ENCODE measurements at places on chromosomes 2 and 18.

GRCh38 chr2:97712693-97713295 lies 582 bp upstream of the ZAP70 start:
- DNase-seq, result no peak

DNA sequence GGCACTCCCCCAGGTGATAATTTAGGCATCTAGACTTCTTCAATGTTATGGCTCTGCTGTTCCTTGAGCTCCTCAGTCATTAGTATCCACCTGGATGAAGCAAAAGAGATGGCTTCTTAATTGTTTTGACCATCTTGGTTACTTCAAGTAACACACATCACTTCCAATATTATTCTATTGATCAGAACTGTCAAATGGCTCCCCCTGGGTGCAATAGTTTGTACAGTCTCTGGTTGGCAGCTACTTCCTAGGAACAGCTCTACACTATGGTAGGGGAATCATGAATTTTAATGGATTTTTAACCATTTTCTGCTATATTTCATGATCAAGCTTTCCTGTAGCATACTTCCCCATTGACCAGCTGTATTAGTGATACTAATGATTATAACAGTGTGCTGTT lies 157.0 kb downstream of the NYAP2 start:
- DNase-seq, result no peak

GRCh38 chr2:172092716-172093415 lies 7.6 kb downstream of the DLX1 start:
- no peak for DNase-seq

GRCh38 chr18:23671564-23671963 lies 8.9 kb upstream of the ANKRD29 start:
- no peak for DNase-seq

GRCh38 chr18:54924948-54925347 lies 34.3 kb downstream of the CCDC68 start:
- peak; percentile 42 for DNase-seq

- DNase-seq, result peak; percentile 58
Measured at GRCh38 chr2:42124011-42124785, 45.0 kb upstream of the EML4 start.

- peak; percentile 68 for DNase-seq
Measured at GRCh38 chr2:37415128-37415820, 70.8 kb downstream of the QPCT start.

GRCh38 chr18:58234359-58234741 lies 190.3 kb downstream of the NEDD4L start:
- DNase-seq, result no peak

GRCh38 chr2:132729522-132729921 lies 59.5 kb upstream of the LYPD1 start:
- DNase-seq, result no peak

DNA sequence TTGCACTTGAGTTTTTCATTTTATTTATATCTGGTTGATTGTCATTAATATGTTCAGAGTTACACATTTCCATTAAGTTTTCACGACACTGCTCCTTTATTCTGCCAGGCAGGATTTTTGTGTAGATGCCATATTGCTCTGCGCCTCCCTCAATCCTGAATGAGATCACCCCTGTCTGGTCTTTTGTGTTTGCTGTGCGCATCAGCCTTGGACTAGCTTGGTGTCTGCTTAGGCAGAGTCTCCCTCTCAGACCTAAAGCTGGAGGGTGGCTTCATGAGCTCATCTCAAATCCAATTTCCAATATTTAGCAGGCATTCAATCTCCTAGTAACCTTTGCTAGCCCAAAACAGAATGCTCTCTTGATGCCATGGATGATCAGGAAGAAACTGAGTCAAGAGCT lies 137.4 kb downstream of the SMAD7 start:
- no peak for DNase-seq

- no peak for DNase-seq
Measured at GRCh38 chr2:241983571-241984270, 114.2 kb downstream of the RTP5 start.

- peak; percentile 88 for DNase-seq
Measured at GRCh38 chr2:150911766-150912280, 349.8 kb downstream of the RBM43 start.

DNA sequence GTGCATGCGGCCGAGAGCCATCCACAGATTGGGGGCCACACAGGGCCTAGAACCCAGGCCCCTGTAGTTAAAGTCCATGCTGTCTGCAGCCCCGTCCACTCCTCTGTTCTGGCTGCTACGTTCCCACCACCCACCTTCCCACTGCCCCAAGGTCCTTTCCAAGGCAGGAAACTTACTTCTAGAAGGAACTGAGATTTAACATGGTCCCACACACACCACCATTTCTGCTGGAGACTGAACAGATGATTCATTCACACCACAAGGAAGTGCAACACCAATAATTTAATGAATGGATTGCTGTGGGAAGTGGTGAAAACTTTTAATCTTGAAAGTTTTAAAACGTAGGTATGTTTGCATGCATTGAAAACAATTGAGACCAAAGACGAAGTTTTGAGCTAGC lies 95.2 kb downstream of the LBH start:
- DNase-seq, result no peak

DNA sequence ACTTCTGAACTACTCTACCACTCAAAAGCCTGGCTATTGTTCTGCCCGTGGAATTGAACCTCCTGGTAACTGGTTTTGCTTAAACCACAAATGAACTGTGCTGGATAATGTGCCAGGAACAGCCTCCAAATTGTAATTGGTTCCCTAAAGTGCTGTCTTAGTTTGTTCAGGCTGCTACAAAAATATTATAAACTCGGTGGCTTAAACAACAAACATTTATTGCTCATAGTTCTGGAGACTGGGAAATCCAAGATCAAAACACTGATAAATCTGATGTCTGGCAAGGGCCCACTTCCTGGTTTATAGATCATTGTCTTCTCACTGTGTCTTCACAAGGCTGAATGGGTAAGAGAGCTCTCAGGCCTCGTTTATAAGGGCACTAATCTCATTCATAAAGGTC lies 149.2 kb upstream of the NCKAP5 start:
- peak; percentile 90 for DNase-seq

DNA sequence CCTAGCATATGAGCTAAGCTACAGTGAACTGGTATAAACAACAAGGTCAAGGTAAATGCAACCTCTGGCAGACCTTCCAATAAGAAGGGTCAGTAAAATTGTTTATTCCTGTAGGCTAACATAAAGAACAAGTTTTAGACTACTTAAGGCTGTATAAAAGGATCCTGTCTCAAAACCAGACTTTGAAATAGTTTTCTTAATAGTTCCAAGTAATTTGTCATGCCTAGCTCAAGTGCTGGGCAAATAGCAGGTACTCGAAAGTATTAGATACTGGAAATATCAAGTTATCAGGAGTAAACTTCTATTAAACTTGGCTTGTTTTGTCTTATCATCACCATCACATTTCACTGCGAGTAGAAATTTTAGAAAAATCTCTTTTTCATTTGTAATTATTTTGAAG lies 895.2 kb downstream of the CPS1 start:
- no peak for DNase-seq

DNA sequence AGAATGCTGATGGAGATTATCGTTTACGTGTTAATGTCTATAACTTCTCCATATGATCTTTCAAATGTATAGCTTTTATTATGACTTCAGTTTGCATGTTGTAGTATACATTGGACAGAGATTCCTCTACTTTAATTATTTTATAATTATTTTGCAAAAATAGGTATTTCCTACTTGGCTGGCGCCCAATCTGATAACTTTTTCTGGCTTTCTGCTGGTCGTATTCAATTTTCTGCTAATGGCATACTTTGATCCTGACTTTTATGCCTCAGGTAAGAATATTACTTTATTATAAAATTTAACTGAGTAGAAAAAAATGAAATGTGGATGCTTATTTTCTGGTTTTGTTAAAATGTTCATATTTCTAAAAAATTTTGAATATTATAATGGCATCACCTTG lies 18.1 kb upstream of the ADGRF3 start:
- DNase-seq, result no peak

DNA sequence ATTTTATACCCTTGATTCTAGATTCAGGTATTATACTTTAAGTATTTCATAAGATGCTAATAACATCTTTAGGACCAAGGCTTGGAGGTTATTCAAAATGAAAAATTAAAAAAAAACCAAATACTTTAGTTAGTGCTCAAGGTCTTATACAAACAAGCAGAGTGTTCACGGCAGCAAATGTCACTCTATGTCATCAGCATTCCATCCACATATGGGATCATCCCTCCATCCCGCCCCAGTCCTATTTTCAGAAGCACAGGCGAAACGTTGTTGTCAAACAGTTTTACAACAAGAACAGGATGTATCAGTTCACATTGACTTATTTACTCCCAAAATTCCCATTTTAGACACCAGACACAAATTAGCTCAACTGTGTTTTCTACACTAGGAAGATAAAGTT lies 83.7 kb downstream of the DSEL start:
- no peak for DNase-seq

GRCh38 chr2:97348265-97348664 lies 235.3 kb downstream of the ANKRD36 start:
- no peak for DNase-seq

DNA sequence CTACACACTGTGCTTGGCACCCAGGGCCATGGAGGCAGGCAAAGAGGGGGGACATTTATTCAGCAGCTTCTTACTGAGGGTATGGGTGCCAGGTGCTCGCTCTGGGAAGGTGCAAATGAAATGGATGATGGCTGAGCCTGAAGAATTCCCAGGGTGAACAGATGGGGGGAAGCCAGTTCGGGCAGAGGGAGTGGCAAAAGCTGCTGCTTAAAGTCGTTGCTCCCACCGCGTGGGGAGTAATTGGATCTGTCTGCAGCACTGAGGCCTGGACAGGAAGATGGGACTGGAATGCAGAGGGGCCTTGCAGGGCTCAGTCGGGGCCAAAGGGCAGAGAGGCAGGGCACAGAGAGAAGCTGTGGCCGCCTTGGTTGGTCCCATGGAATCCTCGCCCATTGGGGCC lies 51.2 kb downstream of the NEDD4L start:
- DNase-seq, result no peak

- DNase-seq, result no peak
Measured at GRCh38 chr2:121136323-121136722, 148.7 kb downstream of the TFCP2L1 start.

GRCh38 chr18:13446610-13447461 lies 228.3 kb downstream of the LDLRAD4 start:
- no peak for DNase-seq

DNA sequence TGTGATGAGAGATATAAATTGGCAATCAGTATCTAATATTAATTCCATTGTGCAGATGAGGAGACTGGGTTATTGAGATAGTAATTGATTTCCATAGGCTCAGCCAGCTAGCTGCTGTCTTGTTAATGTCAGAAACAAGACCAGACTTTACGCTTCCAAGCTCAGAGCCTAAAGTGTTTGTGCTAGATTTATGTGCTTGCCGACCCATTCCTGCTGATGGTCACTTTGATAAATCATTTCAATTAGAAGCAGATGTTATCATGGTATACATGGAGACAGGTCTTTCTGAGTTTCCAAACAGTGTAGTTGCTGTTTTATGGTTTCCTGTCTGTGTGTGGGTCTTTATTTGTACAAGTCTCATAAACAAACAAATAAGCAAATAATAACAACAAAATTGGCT lies 92.8 kb downstream of the AQP4 start:
- no peak for DNase-seq

DNA sequence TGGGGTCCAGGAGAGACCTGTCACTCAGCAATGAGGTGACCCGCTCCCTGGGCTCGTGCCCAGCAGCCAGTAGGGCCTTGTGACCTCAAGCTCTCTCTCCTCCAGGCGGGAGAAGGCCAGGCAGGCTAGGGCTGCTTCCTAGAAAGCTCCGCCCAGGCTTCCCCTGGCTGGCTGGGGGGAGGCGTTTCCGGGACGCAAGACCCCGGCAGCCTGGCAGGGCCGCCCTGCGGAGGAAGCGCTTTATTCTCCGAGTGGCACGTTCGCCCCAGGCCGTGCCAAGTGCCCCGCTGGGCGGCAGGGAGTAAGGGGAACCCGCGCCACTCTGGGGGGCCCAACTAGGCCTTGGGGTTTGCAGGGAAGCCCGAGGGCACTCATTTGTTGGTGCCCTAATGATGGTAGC lies 21.2 kb upstream of the EPAS1 start:
- DNase-seq, result no peak

- no peak for DNase-seq
Measured at GRCh38 chr2:61721382-61721781, 132.5 kb downstream of the FAM161A start.

- DNase-seq, result no peak
Measured at GRCh38 chr2:106332054-106332453, 136.2 kb downstream of the RGPD3 start.

- DNase-seq, result no peak
Measured at GRCh38 chr2:215427585-215427984, 8.3 kb downstream of the FN1 start.

- no peak for DNase-seq
Measured at GRCh38 chr2:88601286-88601685, 26.0 kb downstream of the EIF2AK3 start.

GRCh38 chr18:50091509-50092244 lies 103.3 kb downstream of the MYO5B start:
- DNase-seq, result no peak

DNA sequence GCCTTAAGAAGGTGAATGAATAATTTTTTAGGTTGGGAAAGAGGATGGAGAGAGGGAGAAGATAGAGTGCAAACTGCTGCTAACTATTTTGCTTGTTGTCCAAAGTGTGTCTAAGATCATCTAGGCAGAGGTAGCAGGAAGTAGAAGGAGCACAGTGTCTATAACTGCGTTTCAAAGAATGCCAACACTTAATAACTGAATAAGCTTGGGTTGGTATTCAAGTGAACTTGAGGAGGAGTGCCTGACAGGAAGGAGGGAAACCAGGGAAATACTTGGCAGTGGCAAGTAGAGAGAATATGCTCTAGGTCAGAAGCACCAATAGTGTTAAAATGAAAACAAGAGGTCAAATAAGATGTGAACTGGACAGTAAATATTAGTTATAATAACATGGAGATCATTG lies 155.9 kb downstream of the DPP10 start:
- DNase-seq, result no peak

GRCh38 chr18:54532962-54533361 lies 58.1 kb upstream of the DYNAP start:
- no peak for DNase-seq

GRCh38 chr2:63051042-63051794 lies 588 bp downstream of the OTX1 start:
- no peak for DNase-seq

DNA sequence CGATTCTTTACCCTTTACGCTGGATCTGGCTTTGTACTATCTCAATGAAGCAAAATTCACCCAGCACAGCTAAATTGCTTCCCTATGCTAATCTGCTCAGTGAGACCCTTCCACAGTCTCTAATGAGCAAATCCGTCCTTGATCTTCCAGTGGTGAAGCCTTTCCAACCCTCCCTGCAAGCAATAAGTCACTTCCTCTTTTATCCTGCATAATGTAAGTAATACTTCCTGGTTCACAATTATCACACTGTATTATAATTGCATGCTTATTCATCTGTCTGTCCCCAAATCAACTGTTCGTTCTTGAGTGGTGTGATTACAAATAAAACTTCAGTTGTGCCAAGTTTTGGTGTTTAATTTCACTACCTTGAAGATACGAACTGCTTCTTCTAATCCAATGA lies 404.0 kb downstream of the ADCYAP1 start:
- no peak for DNase-seq

- DNase-seq, result peak; percentile 47
Measured at GRCh38 chr2:168456521-168457189, 583 bp downstream of the CERS6 start.

- DNase-seq, result no peak
Measured at GRCh38 chr2:181678861-181679543, 1.3 kb downstream of the NEUROD1 start.
